H1 (cell line): ENCODE measurements at places on chromosomes 3 and 15. TPM values are rescaled to one million over a fixed set of nuclear protein-coding genes. Genes with fewer than 3 reads are reported as not detected.

Gene ACOX2
- 3.1 and 3.2 TPM in 2 replicates for total RNA-seq

Gene TTBK2
- 13.1 and 18.2 TPM in 2 replicates for total RNA-seq

- no peak for DNase-seq
Observed at GRCh38 chr3:38739396-38739689, 76.7 kb downstream of the SCN10A start.

- DNase-seq = no peak
Observed at GRCh38 chr3:13149330-13150108, 76.3 kb upstream of the IQSEC1 start.

Gene UCN2
- total RNA-seq = not detected in 2 replicates

Gene SKOR1
- total RNA-seq = 0.11 TPM in 2 replicates

DNA sequence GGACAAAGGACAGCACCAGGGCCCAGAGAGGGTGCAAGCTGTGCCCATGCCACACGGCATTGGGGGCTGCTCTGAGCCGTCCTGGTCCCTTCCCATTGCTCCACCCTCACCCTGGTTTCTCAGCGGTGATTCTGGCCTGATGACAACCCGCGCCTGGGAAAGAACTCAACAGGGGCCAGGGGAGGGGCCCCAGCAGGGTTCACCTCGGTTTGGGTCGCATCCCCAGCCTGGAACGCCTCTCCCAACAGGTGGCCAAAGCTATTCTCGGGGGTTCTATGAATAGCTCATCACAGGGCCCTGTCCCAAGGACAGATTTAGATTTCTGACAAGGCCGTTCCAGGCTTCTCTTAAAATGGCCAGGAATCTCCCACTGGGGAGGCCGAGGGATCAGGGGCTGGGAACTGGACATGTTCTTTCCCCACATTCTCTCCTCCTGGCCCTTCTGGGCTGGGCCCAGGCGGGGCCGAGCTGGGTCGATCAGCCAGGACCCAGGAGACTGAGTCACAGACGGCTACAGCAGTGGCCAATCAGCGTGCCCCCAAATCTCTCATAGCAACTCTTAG, 17.9 kb downstream of the GRIP2 start:
- DNase-seq = no peak
